Panc1 (cell line): ENCODE measurements at places on chromosomes 4 and X.

- no peak for DNase-seq
Measured at GRCh38 chr4:185576314-185576961, 41.1 kb upstream of the PDLIM3 start.

DNA sequence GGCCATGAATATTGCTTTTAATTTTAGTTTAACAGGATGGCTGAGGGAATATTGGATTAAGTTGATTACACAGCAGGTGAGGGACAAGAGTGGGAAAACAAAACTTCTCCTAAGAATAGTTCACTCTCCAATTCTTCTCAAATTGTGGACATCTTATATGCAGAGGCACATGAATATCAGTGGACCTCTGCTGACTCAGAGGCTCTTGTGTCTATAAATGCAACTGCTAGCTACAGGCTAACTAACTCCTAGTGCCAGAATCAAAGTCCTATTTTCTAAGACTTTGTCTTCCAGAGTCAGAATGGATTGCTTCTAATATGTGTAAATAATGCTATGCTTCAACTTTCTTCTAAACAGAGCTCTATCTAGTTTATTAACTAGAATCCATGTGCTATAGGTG, 175.8 kb downstream of the IL15 start:
- no peak for DNase-seq

DNA sequence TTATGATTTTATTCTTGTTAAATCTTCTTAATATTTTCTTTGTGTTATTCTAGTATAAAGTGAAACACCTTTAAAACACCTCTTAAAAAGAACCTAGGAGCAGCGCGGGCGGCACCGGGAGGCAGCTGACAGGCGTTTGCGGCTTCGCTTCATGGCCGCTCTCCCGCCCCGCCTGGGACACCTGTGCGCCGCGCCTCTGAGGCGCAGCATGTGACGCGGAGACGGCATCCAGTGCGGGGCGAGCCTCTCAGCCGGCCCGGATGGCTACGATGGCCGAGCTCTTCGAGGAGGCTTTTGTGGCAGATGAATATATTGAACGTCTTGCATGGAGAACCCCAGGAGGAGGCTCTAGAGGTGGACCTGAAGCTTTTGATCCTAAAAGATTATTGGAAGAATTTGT, 1592.7 kb downstream of the TECRL start:
- no peak for DNase-seq

DNA sequence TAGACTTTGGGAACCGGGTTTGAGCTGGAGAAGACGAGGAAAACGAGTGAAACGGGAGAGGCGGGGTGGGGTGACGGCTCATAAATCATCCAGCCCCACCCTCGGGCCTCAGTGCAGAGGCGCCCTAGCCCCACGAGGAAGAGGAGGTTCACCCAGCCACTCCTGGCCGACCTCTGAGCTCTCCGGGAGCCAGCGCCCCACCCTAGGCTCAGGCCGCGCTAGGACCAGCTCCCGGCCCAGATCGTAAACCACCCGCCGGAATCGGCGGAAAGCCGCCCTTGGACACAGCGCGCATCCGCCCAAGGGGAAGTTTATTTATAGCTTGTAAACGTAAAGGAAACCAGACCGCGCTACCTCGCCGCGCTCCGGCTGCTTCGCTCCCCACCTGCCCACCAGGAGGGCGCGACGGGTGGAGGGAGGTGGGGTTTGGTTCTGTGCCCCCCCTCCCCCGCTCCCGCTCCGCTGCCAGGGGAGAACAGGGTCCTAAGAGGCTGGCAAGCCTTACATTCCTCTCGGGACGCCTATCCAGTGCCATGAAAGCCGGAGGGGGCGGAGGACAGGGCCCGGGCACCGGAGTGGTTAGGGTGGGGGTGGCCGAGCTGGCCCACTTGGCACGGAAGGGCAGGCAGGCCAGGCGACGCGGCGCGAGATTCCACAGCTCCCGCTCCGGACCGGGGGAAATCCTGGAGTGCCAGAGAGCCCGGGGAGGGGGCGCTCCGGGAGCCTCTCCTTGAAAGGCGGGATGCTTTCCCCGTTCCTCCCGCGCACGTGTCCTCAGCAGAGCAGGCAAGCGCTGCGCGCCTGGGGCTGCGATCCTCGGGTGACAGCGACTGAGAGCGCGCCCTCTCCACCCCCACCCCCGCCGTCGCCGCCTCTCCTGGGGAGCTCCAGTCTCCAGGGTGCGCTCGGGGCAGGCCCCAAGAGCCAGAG, 84.2 kb downstream of the BCOR start:
- DNase-seq = no peak

DNA sequence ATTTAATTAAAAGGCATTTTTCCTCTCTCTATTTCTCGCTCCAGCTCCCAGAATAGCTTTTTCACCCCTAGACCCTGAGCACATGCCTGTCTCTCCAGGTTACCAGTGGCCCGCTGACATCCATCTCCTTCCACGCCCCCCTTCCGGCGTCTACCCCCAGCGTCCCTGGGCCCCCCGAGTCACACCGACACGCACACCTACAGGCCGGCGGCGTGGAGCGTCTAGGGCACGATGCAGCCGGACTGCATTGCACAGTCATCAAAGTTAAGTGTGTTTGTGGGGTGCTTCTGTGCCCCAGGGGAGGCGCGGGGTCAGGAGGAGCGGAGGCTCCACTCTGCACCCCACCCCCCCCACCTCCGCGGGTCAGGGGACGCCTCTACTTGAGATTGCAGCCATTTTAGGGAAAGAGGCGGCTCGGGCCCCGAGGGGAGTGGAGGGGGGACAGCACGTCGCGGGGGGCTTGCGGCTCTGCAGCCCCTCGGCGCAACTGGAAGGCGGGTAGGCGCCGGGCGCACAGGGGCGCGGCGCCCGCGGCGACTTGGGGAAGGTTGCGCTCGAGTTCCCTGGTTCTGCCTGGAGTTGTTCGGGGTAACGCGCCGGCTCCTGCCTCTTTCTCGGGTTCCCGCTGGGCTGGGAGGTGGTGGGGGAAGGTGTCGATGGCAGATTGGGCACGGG, 112.7 kb downstream of the DHX15 start:
- DNase-seq = no peak

GRCh38 chr4:2570036-2570435, 33.6 kb downstream of the FAM193A start:
- no peak for DNase-seq
